GM23248 (cell line): ENCODE measurements at places on chromosomes 1 and 21. TPM values are rescaled to one million over a fixed set of nuclear protein-coding genes. Genes with fewer than 3 reads are reported as not detected.
A peak's percentile ranks its signal among the peaks of the same experiment; 100 is the strongest.

Gene SLC44A5
- not detected in 2 replicates for total RNA-seq

Gene WDR64
- not detected in 2 replicates for total RNA-seq

- H3K4me3 ChIP-seq = no peak overlapping the region
- H3K27ac ChIP-seq = no peak overlapping the region
- no peaks in the 10 kb centered on the region for H3K4me1 ChIP-seq
- no peak for DNase-seq
These were observed 105.5 kb upstream of the CACYBP start for GRCh38 chr1:174894117-174894762.

- H3K27ac ChIP-seq = no peak overlapping the region
- H3K27me3 ChIP-seq = no peaks in the 10 kb centered on the region; the same call in 1 of the 2 replicates
- H3K36me3 ChIP-seq = no peaks in the 10 kb centered on the region
- no peak overlapping the region for H3K4me3 ChIP-seq
These were observed 55.2 kb upstream of the COG2 start for GRCh38 chr1:230587061-230587460.

Gene LRRC71
- 0.32 TPM in 1 of 2 replicates, not detected in the other for total RNA-seq

DNA sequence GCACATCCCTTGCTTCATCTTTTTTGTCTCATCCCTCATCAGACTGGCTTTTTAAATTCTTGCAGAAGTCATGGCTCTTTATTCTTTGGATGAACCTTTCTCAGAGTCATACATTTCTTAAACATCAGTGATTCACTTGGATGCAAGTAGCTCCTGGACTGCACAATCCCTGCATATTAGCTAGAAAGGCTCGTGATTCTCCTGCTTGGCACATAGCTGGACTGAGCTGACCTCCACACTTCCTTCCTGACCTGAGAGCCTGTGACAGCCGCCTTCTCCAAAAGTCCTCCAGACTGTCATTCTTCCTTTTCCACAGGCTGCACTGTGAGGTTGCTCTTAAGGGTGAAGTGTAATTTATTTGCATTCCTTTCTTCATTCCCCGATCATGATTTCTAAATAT, 109.4 kb downstream of the RGL1 start:
- peaks cover 34% of the 10 kb centered on the region for H3K4me1 ChIP-seq
- H3K36me3 ChIP-seq = peaks cover 15% of the 10 kb centered on the region; the same call in 1 of the 2 replicates
- H3K27me3 ChIP-seq = no peaks in the 10 kb centered on the region

GRCh38 chr1:64956733-64957441, 9.5 kb downstream of the JAK1 start:
- H3K27me3 ChIP-seq = no peaks in the 10 kb centered on the region
- no peak overlapping the region for H3K4me3 ChIP-seq
- H3K27ac ChIP-seq = peak overlapping the region; percentile 58
- H3K36me3 ChIP-seq = no peaks in the 10 kb centered on the region
- DNase-seq = no peak
- peaks cover 15% of the 10 kb centered on the region for H3K4me1 ChIP-seq

DNA sequence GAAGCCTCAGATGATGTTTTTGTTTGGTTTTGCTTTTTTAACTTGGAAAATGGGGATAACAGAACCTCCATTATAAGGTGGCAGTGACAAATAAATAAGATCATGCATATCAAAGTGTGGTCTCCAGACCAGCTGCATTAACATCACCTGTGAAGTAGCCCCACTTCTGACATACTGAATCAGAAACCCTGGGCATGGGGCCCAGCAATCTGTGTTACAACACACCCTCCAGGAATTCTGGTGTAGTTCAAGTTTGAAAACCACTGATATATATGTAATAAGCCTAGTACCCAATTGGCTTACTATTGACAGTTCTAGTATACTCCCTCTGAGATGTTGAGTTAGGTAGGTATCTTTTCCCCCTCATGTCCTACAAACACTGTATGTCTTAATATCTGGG, 24.1 kb upstream of the RNF19B start:
- peaks cover 40% of the 10 kb centered on the region for H3K4me1 ChIP-seq
- peak overlapping the region; percentile 29; the same call in 1 of the 2 replicates for H3K4me3 ChIP-seq
- peak; percentile 82 for DNase-seq
- H3K27me3 ChIP-seq = no peaks in the 10 kb centered on the region
- no peaks in the 10 kb centered on the region for H3K36me3 ChIP-seq

DNA sequence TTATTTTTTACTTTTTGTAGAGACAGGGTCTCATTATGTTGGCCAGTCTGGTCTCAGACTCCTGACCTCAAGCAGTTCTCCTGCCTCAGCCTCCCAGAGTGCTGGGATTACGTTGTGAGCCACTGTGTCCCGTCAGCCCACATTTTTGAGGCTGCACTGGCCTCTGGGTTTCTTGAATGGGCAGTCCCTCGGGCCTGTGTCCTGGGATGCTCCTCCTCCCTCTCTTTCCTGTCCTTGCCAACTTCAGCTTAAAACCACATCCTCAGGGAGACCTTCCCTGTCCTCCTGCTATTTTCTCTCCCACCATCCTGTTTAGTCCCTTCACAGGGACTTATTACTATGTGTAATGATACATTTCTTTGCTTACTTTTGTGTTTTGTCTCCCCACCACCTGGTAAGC, 31.4 kb upstream of the LYST start:
- no peak overlapping the region for H3K4me3 ChIP-seq
- H3K4me1 ChIP-seq = peaks cover 18% of the 10 kb centered on the region
- no peaks in the 10 kb centered on the region for H3K36me3 ChIP-seq
- no peak for DNase-seq

DNA sequence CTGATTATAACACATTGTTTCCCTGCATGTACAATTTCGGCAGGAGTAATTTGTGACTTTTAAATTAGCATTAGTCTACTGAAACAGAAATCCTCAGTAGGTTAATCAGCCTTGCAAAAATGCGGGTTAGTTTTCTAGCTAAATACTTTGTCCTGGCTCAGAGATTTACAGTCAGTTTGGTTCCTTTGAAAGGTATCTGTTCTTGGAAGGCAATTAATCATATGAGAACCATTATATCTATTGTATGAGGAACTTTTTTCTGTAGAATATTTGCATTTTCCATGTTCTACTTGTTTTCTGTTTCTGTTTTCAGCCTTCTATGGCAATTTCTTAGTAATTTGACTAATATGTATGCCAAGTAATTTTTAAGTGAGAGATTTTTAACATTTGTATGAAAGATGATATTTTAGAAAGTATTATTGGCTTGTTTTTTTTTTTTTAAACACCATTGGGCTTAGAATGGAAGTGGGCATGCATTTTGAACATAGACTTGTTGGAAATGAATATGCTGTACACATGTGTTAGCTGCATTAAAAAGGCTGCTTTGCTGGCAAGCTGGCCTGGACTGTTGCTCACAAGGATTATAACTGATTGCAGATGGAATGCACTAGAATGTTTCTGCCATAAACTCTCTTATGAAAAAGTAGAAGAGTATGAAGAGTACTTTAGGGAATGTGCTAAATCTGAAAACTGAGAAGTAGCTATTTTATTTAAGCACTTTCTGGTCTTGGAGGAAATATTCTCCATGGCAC, 26.2 kb downstream of the KIF1B start:
- no peak overlapping the region for H3K4me3 ChIP-seq
- no peaks in the 10 kb centered on the region for H3K36me3 ChIP-seq
- H3K4me1 ChIP-seq = peaks cover 16% of the 10 kb centered on the region
- H3K27me3 ChIP-seq = no peaks in the 10 kb centered on the region

Gene PAX7
- not detected in 2 replicates for total RNA-seq

Gene ORC1
- 1.9 and 3.4 TPM in 2 replicates for total RNA-seq

GRCh38 chr1:12001996-12002493, 17.3 kb upstream of the MIIP start:
- no peak overlapping the region for H3K4me3 ChIP-seq
- H3K4me1 ChIP-seq = no peaks in the 10 kb centered on the region
- H3K27me3 ChIP-seq = no peaks in the 10 kb centered on the region

- H3K4me3 ChIP-seq = no peak overlapping the region
- H3K4me1 ChIP-seq = peaks cover 34% of the 10 kb centered on the region
- peaks cover 23% of the 10 kb centered on the region for H3K36me3 ChIP-seq
These were observed 57.0 kb downstream of the GPR161 start for GRCh38 chr1:168079761-168080160.

DNA sequence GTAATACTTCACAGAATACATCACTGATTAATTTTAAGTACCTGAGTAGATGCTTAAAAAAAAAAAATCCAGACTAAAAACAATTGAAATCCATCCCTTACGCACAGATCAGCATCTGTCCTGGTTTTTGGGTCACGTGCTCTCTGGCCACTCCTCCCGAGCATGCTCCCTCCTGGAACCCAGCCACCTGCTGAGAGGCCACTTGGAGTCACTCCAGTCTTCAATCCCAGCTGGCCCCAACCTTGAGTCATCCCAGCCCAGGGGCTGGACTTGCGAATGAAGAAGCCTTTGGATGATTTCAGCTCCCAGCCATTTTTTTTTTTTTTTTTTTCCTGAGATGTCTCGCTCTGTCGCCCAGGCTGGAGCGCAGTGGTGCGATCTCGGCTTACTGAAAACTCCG, 8.9 kb downstream of the MAP1LC3C start:
- peaks cover 4% of the 10 kb centered on the region; the same call in 1 of the 2 replicates for H3K4me1 ChIP-seq
- no peak overlapping the region for H3K4me3 ChIP-seq
- no peaks in the 10 kb centered on the region for H3K27me3 ChIP-seq
- DNase-seq = peak; percentile 99
- H3K36me3 ChIP-seq = no peaks in the 10 kb centered on the region

DNA sequence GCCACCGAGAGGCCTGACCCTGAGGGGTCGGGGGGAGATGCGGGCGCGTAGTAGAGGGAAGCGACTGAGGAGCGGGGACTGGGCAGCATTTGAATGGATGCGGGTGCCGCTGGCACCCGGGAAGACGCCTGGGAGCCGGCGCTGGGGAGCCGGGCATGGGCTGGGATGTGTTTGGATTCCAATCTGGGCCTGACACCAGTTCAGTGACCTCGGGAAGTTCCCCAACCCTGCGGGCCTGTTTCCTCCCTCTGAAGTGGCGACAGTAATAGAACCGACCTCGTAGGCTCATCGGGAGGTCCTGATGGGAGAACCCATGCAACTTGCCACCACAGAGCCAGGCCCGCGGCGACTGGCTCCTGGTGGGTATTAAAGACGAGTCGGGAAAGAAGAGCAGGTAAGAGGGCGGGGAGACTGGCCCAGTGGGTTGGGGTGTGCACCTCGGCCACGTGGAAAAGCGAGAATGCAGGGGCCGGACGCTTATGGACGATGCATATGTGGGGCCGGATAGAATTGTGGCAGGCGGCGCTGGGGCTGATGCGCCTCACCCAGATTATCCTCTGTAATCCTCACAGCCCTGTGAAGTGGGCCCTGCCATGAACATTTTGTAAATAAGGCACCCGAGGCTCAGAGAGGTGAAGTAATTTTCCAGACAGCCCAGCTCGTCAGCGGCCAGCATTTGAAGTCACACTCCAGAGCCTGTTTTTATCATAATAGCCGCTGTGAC, 105.8 kb downstream of the SLC16A1 start:
- H3K27me3 ChIP-seq = no peaks in the 10 kb centered on the region
- peak; percentile 42 for DNase-seq

DNA sequence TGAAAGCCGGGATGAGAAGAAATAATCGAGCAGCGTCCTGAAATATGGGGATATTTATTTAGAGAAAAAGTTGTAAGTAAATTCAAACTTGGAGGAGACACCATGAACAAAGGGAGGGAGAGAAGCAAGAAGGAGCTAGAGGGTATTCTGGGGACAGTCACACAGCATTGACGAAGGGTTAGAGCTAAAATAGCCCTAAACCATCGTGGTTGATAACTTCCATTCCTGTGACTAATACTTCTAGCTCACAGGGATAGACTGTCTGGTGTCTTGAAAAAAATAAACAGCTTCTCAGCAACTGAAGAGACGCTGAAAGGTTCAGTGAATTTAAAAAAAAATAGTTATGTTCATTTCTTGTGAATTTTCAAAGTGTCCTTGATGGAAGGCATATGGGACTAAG, 86.7 kb downstream of the LRRC53 start:
- H3K36me3 ChIP-seq = no peaks in the 10 kb centered on the region
- H3K4me1 ChIP-seq = no peaks in the 10 kb centered on the region
- no peak overlapping the region for H3K4me3 ChIP-seq
- no peak for DNase-seq

DNA sequence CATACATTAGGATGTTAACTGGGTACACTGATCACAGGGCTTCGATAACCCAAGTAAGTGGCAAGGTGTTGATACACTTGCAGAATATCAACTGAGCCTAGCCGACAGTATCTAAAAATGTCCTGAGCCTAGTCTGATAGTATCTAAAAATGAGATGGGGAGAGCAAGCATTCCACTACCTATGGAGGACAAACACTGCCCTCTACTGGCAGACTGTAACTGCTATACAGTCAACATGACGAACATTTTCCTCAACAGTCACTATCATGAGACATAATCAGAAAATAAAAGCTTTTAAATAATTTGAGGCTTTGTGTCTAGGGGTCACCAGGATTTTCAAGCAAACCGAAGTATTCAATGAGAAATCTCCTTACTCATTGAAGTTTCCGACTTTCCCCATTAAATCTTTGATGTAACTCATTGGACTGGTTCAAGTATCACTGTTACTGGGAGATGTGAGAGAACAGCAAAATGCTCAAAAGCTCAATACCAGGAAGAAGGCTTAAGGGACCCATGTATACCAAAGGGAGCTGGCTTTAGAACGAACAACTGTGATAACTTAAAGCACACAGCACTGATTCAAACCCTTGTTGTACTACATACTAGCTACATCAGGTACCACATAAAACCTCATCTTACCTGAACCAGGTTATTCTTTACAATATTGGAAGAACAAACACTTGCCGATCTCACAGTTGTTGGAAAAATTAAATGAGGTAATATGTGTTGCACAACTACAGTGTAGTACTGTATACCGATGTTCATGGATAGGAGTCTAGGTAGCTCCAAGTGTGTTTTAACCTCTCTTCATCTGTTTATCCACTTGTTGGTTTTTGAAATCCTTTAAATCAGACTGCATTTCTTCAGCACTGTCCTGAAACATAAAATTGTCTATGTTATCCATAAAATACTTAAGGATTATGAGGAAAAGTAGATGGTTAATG, 31.1 kb upstream of the SLC45A3 start:
- peak overlapping the region; percentile 77 for H3K27ac ChIP-seq
- H3K27me3 ChIP-seq = no peaks in the 10 kb centered on the region
- H3K4me3 ChIP-seq = no peak overlapping the region
- 0 out of 2 replicates have a peak, but pooled peaks cover 7% of the 10 kb centered on the region for H3K4me1 ChIP-seq

GRCh38 chr1:44557778-44558177, 116.5 kb downstream of the TMEM53 start:
- H3K27me3 ChIP-seq = peaks cover 40% of the 10 kb centered on the region
- H3K36me3 ChIP-seq = no peaks in the 10 kb centered on the region
- H3K4me3 ChIP-seq = no peak overlapping the region
- DNase-seq = peak; percentile 10
- 0 out of 2 replicates have a peak, but pooled peaks cover 11% of the 10 kb centered on the region for H3K4me1 ChIP-seq

DNA sequence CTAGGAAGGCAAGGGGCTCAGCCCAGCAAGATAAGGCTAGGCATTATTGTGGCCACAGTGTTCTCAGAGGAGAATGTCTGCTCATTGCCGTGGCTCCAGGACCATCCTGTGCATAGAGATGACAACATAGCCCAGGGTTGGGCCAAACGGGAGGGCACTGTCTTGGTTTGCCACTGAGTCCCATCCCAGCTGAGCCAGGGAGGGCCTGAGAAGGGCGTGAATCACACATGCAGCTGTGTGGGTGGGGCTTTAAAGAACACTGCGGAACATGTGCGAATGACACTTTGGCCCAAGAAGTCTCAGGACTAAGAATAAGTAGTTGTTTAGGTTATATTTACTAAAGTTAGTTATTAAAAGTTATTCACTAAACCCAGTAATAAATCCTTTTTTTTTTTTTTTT, 18.5 kb downstream of the CHAF1B start:
- peak; percentile 41 for DNase-seq
- no peaks in the 10 kb centered on the region for H3K27me3 ChIP-seq
- no peak overlapping the region for H3K4me3 ChIP-seq

Gene EDN2
- not detected in 2 replicates for total RNA-seq
